ENCODE measurements at places on chromosomes 16 and 17.

GRCh38 chr17:63587770-63588169 is 12.9 kb upstream of the TACO1 start:
- no peak for DNase-seq

DNA sequence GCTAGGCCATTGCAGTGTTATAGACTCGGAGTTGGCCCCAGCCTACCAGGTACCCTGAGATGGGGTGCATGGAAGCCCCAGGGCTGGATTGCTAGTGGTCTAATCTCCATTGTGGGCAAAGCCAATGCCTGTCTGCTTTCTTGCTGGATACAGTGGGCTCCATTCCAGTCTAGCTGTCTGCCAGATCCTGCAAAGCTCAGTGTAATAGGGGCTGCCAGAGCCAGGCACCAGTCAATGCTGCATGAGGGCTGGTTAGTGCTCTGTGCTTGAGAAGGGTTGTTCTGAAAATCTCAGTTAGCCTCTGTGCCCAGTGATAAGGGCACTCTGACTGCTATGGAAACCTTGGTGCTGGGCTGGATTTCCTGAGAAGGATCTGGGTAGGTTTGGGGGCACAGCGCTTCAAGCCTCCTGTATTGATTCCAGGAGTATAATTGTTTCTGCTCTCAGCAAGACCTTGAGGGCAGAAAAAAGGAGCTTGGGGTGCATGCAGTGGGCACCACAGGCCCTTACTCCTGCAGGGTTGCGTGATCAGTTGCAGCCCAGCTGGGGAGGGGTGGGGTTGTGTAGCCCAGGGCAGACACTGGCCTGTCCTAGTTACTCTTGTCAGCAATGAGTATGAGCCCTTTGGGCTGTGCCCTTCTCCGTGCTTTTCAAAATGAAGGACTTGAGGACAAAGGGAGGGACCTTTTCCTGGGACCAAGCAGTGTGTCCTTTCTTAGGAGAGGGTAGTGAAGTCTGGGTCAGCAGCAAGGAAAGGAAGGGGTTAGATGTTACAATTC is 19.0 kb downstream of the SMPD3 start:
- no peak for DNase-seq

DNA sequence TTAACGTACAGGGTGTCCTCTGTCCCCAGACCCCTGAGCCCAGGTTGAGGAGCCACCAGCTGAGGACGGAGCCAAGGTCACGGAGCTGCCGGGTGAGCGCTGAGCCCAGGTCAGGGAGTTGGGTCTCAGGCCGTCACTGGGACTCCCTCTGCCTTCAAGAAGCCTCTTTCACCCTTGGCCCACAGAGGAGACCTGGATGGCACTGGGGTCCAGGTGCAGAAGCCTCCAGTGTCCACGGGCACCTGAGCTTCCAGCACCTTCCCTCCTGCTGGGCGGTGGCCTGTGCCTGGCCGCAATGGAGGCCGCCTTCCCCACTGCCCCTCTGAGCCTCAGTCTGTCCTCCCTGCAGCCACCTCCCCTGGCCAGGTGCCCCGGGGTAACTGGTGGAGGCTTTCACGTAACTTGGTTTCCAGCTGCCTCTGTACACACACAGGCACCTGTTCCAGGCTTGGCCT is 31.6 kb upstream of the CDH15 start:
- no peak for DNase-seq

GRCh38 chr17:65405563-65405962 is 155.9 kb downstream of the AXIN2 start:
- DNase-seq, result no peak

DNA sequence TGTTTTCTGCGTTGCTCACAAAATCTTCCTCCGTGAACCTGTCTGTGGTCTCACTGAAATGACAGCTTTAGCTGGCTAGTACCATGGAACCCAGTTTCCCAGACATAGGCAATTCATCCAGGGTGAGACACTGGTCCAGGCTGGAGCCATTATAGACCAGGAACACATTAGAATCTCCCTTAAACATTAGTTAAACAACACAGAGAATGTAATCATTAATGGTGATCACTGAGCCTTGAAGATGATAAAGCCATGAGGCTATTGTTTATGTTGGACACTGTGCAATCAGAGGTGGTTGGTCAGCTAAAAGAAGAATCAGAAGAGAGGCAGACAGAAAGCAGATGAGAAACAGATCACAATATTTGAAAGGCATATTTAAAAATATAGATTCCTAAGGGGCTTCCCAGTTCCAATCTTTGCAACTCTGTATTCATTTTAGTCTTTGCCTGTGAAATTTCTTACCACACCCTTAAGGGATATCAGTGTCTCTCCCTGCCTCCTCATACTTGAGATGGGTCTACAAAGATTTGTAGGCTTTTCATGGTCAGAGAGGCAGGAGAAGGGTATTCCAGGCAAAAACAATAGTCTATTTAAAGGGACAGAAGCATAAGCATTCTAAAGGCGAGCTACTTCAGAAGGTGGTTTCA is 317.9 kb downstream of the MAP2K6 start:
- no peak for DNase-seq

DNA sequence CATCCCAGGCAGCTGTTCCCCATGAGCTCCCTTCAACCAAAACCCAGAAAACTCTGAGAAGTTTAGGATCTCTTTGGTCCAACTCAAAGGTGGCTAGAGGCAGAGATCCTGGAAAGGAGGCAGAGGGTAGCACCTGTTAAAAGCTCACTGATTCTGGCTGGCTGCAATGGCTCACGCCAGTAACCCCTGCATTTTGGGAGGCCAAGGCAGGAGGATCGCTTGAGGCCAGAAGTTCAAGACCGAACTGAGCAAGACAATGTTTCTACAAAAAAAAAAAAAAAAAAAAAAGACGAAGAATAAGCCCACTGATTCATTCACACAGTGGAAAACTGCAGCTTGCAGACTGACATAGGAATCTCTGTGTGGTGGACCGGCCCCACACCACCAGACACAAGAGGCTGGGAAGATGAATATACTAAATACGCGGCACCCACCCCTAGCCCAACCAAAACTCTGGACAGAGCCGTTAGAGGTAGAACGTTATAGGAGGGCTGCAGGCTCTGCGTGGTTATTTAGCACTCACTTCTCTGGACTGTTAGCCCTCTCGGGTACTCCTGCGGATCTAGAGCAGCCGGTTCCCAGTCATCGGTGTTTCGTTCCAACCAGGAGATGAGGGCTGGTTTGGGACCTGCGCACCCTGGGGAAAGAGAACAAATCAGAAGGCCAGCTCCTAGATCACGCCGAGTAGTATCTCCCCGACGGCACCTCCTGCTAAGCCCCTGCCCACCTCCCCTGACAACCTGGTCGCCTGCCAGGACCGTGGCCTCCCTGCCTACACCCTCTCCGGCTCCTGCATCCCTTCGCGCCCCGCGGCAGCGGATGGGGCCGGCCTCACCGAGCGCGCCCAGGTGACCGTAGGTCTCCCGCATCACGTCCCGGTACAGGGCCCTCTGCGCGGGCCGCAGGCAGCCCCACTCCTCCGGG is 925 bp downstream of the ZNF689 start:
- DNase-seq, result peak; percentile 30

DNA sequence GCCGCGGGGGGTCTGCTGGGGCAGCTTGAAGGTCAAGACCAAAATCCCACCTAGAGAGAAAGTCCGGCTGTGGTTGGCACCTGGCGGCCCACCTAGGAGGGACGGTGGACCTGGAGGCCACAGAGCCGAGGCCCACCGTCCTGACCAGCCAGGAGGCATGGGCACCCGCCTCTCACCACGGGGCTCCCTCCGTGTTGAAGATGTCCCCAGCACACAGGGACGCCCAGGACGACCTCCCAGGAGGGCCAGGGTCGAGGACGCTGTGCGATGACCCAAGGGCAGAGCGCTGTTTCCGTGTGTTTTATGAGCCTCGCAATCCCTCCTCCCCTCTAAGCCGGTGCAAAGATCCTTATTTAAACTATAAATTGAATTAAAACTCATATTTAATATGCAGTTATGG is 131.2 kb downstream of the C16orf95 start:
- no peak for DNase-seq

DNA sequence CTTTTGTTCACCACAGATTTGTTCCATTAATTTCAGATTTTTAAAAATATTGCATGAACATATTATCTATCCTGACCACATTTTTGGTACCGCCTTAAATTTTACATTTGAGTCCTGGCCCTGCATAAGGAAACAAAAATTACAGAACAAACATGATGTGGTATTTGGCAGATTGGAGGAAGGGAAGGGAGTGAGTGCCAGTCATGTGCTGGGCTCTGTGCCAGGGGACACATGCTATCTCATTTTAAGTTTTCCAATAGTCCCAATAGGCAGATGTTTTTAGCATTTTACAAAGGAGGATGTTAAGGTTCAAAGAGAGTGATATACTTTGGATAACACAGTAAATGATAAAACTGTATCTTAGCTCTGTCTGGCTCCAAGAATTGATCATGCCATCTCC is 185.1 kb downstream of the CDK5R1 start:
- no peak for DNase-seq

GRCh38 chr17:37142294-37142896 is 193.6 kb downstream of the AATF start:
- DNase-seq, result no peak

GRCh38 chr16:73131156-73131862 is 83.4 kb upstream of the ZFHX3 start:
- no peak for DNase-seq

- no peak for DNase-seq
These were observed 245.7 kb downstream of the FOXL1 start for GRCh38 chr16:86823888-86824671.

DNA sequence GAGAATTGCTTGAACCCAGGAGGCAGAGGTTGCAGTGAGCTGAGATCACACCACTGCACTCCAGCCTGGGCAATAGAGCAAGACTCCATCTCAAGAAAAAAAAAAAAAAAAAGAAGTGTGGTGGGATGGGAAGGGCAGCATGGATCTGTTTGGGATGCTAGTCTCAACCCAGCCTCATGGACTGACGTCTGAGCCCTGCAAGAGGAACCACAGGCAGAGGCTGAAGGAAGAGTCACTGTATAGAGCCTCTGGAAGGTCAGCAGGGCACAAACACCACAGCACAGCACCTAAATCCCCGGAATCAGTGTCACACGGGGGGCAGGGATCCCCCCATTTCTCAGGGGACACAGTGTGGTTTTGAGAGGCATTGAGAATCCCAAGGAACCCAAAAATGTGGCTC is 10.9 kb upstream of the CXCL16 start:
- DNase-seq, result no peak

GRCh38 chr17:40453881-40454612 is 10.8 kb downstream of the IGFBP4 start:
- DNase-seq, result no peak

DNA sequence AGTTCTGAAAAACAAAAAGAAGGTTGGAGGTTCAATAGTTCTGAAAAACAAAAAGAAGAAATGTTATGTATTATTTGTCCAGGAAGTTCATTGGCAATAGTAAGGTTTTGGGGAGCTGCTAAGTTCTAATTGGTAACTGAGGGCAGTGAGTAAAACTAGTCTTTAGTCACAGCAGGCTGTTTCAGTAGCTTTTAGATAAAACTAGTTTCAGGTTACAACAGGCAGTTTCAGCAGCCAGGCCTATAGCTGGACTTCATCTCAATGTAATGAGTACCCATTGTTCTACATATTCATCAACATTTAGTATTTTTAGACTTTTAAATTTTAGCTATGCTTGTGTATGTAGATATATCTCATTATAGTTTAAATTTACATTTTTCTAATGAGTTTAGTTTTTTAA is 639.3 kb downstream of the TOX3 start:
- DNase-seq, result no peak

- DNase-seq, result no peak
These were observed 25.2 kb downstream of the KANSL1 start for GRCh38 chr17:46167826-46168569.

- DNase-seq, result no peak
These were observed 5.7 kb downstream of the RMI2 start for GRCh38 chr16:11350921-11351335.

- no peak for DNase-seq
These were observed 15.4 kb upstream of the NUBP1 start for GRCh38 chr16:10728003-10728887.

GRCh38 chr17:72467841-72468653 is 347.2 kb downstream of the SOX9 start:
- no peak for DNase-seq

DNA sequence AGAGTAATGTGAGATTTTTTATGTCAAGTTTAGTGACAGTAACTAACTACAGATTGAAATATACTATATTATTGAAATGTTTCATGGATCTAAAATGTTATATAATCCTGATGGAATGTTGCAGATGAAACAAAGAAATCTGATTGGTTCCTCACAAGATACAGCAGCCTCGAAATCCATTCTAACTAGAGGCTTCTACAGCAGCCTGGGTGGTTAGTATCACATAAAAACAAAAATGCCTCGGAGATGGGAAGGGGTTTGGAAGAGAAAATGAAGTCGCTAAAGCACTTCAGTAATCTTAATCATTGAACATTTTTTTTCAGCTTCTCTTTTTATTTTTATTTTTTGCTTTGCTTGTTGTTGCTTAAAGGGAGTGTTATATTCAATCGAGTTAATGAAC is 75.2 kb downstream of the TANC2 start:
- DNase-seq, result no peak

DNA sequence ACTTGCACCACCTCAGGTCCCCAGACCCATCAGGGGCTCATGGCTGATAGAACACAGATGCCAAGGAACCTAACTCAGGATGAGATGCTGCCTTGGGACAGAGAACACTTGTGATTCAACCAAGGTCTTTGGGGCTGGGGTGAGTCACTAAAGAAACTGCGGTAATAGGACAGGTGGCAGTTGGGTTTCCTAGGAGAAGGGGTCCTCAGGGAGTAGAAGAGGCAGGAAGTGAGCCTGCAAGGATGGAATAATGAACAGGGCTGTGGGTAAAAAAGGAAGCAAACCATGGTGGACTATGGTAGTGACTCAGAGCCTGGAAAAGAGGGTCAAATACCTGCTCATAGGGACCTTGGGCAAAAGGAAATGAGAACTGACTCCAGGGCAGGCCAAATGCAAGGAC is 6.5 kb upstream of the PNPO start:
- DNase-seq, result no peak

GRCh38 chr17:353213-353837 is 718 bp upstream of the RPH3AL start:
- DNase-seq, result no peak

DNA sequence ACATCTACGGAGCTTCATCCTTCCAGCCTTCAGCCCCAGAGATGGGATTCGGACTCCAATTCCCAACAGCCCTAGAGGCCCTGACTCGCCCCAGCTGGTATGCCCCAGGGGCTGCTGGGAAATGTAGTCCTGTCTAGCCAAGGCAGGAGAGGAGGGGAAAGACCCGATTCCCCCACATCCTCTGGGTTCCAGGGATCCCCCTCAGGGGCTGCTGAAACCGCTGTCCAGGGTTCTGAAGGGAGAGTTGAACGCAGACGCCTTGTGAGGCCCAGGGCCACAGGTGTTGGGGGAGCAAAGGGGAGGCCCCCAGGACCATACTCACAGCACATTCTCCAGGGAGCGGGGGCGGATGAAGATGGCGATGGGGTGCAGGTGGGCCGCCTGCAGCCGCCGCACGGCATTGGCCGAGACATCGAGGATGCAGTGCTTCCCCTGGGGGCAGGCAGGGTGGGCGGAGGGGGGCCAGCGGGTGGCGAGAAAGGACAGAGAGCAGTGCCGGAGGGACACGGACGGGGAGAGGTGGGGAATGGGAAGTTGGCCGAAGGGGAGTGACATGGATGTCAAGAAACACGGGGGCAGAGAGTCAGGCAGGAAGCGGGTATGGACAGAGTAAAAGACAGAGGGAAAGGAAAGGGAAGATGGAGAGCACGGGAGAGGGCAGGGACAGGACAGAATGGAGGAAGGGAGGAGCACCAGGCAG is 12.6 kb upstream of the ASGR1 start:
- no peak for DNase-seq

- no peak for DNase-seq
These were observed 131.1 kb downstream of the PHKB start for GRCh38 chr16:47592232-47592631.

GRCh38 chr16:85419503-85420408 is 193.4 kb upstream of the GSE1 start:
- DNase-seq, result no peak

GRCh38 chr16:22077700-22078313 is 14.5 kb upstream of the VWA3A start:
- peak; percentile 76 for DNase-seq

Measured in CD8-positive, alpha-beta T cell (primary cell).